ENCODE measurements at places on chromosomes 5 and 9.
A peak's percentile ranks its signal among the peaks of the same experiment; 100 is the strongest.

- no peak for DNase-seq
Measured at GRCh38 chr5:6488021-6488420, 39.4 kb downstream of the UBE2QL1 start.

DNA sequence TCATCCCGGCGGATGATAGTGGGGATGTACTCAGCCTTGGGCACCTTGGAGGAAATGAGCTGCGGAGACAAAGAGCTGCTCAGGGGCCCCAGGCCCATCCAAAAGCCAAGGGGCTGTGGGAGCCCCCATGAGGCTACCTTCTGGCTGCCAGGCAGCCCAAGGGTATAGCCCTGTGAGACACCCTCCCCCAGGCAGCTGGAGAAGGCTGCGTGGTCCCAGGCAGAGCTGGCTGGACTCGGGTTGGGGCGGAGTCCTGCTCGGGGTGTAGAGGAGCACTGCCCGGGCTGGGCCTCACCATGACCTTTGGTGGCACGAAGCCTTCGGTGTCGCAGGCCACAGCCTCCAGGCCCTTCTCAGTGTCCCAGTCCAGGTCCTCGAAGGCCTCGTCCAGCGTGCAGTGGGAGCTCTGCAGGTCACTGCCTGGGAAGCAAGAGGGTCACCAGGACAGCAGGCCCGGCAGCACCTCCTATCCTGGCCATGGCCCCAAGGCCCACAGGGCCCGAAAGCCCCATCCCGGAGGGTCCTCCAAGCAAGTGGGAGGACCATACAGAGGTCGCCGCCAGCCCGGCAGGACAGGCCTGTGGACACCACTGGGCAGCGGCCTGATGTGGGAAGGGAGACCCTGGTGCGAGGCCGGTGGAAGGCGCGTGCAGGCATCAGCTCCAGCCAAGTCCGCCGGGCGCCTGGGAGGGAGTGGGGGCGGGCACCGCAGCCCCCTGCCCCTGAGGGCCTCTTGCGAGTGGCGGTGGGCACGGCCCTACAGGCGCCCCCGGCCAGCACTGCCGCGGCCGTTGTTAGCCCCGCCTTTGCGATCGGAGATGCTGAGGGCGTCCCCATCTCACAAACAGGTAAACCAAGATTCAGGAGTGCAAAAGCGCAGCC is 6.1 kb downstream of the NSMF start:
- peak; percentile 27 for DNase-seq

- no peak for DNase-seq
Measured at GRCh38 chr9:74672237-74672636, 175.1 kb downstream of the RORB start.

GRCh38 chr5:310941-311434 is 10.5 kb upstream of the AHRR start:
- no peak for DNase-seq

- DNase-seq, result no peak
Measured at GRCh38 chr9:124813041-124813440, 36.1 kb downstream of the OLFML2A start.

- no peak for DNase-seq
Measured at GRCh38 chr9:8725635-8726034, 926.1 kb upstream of the DMAC1 start.

GRCh38 chr9:76883341-76883855 is 22.5 kb downstream of the PRUNE2 start:
- DNase-seq, result no peak

GRCh38 chr9:98809311-98810101 is 2.0 kb downstream of the GALNT12 start:
- DNase-seq, result no peak

DNA sequence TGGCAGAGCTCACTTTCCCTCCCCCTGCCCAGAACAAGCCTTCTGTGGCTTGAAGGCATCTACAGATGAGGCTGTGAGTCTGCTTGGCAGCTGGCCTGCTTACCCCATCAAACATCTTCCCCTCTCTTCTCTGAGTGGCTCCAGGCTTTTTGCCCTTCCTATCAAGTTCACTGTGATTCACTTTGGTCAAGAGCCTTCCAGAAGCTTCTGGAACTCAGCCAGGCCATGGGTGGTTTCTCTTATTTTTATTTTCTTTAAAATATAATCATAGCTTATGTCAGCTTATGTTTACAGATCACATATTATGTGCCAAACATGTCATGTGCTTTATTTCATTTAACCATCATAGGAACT is 267.0 kb downstream of the SEC61B start:
- no peak for DNase-seq

GRCh38 chr5:17203329-17204132 is 13.9 kb upstream of the BASP1 start:
- peak; percentile 53 for DNase-seq

- no peak for DNase-seq
Measured at GRCh38 chr9:95015569-95015968, 289.1 kb downstream of the AOPEP start.

DNA sequence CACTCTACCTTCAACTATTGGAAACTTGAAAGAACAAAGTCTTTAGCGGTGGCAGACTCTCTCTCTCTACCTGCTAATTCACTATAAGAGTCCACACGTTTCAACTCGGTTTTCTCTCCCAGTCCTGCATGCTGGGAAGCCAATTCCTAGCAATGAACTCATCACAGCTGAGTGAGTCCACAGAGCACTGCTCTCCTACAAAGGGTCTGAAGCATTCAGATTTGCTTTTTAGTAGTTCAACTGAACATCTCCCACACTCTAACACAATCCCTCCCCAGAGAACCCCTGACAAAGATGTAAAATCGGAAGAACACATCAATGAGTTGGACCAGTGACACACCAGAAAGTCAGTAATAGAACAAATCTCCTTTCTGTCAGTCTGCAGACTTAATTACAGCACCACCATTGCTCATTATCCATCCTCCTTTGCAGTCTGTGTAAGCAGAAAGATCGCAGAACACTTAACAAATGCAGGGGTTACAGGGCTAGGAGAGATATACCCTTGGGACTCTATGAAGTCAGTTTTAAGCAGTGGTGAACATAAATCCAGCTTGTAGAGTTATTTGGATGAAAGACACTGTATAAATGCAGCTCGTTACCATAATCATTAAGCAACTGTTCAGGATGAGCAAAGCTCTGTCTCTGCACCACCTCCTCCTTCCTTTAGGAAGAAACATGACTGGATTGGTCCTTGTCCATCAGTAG is 353.4 kb upstream of the GRIA1 start:
- DNase-seq, result no peak

DNA sequence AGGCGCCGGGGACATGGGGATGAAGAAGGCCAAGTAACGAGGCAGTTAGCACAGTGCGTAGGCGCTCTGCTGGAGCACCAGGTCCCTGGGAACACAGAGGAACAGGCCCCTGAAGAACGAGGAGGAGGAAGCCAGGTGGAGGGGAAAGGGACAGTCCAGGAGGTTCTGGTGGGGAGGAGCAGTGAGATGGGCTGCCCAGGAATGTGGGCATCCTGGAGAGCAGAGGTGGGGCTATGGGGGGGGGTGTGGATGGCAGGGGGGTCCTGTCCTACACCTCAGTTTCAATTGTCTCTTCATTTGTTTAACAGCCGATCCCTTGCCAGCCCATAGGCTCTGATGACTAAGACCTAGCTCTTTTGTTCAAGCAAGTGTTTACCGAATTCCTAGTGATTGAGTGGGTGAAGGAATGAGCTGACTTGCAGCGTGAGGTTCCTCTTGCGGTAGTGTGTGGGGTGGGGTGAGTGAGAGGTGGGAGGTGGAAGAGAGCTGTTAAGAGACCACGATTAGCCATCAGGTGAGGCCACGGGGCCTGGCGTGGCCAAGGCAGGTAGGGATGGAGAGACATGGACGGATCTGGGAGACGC is 8.4 kb upstream of the PHYHD1 start:
- no peak for DNase-seq

- DNase-seq, result no peak
Measured at GRCh38 chr5:106019261-106019660, 1651.5 kb downstream of the EFNA5 start.

DNA sequence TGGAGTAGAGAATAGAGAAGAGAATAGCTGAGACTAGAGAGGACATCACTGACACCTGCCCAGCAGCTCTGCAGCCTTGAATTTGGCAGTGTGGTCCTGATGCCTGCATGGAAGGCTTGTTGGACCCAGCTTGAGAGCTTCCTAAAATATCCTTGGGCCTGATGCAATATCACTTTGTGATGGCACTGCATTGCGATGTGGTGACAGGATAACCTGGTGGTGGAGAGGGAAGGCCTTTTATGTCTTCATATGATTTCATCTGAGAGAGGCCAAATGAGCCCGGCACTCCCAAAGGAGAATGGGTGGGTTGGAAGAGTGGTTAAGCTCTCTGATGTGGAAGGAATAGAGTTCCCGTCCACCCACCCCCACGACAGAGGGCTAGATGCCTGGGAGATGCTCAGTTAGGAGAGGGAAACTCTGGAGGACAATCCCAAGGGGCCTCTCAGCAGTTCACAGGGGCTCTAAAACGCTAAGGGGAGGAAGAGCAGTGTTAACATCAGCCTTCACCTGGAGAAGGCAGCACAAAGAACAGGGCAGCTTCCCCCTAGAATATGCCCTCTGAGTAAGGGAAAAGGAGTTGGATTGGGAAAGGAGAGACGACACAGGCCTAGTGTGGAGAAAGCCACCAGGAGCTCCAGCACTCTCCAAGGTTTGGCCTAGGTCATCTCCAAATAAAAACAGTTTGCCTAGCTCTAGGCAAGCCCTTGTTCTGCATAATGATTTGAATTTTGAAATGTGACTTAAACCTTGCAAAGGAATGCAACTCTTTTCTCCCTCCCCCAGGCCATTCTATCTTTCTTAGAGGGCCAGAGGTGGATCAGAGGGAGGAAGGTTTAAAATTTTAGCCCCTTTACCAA is 99.8 kb upstream of the SSBP2 start:
- no peak for DNase-seq

GRCh38 chr5:127176769-127177168 is 103.5 kb upstream of the C5orf63 start:
- no peak for DNase-seq

GRCh38 chr5:36720688-36721087 is 114.3 kb downstream of the SLC1A3 start:
- no peak for DNase-seq

DNA sequence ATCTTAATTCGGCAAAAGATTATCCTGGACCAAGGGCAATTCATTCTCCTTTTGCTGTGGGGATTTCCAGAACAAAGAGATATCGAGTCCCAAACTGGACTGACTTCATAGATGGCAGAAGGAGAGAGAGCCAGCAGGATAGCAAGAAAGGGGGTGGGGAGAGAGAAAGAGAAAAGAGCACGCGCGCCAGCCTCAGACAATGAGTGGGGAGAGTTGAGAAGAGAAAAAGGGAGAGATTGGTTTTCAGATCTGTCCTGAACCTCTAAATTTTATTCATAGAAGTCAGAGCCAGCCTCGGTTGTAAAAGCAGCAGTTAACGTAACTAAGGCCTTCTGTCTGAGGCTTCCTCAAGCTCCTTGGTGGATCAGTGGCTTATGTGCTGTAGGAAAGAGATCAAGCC is 55.3 kb upstream of the ALDH1B1 start:
- DNase-seq, result no peak

GRCh38 chr5:66144834-66145390 is 812 bp downstream of the SREK1 start:
- no peak for DNase-seq

DNA sequence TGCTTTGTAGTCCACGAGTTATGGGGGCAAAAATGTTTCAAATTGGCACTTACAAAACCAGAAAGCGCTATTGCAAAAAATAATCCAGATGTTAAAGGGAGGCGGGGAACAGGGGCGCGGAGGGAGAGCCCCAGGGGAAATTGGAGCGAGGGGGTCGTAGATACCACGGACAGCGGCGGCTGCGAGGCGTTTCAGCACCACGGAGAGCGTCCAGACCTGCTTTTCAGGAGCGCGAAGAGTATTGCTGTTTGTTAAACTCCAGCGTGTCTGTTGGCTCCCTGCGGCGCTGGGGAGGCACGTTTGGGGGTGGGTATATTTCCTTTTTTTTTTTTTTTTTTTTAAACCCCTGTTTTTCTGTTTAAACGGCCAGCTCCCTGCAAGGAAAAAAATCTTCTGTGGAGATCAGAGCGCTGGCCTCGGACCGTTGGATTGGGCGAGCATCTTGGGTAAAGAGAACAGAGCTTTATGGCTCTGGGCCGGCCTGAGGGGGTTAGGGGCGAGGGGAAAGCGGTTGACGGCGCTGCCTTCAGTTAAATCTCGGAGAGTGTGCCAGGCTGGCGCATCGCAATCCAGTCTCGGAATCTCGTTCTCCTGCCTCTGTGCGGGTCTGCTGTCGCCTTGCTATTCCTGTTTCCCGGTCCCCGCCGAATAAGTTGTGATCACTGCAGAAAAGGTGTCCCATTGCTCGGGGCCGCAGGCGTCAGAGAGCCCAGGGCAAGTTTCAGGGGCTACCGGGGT is at the start of gene GLRA1:
TSS of gene GLRA1 (minus strand) at position 288 of the 738 bp plus-strand sequence. CDS start 302 bp downstream, outside the sequence.
- DNase-seq, result peak; percentile 69

DNA sequence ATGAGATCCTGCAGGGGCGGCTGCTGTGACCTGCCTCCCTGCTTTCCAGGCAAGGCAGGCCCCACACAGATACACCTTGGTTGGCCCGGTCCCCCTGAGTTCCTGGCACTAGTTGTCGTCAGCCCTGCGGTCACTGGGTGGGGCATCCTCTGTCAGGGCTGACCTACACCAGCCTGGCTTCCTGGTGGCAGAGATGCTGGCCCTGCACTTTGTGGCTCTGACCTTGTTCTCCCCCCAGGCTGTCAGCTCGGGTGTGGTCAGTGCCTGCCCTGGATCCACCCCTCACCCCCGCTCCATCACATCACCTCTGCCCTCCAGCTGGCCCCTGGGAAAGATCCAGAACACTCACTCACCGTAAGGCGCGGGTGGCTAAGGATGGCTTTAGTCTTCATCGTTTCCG is 74.1 kb downstream of the PHF2 start:
- DNase-seq, result peak; percentile 6

DNA sequence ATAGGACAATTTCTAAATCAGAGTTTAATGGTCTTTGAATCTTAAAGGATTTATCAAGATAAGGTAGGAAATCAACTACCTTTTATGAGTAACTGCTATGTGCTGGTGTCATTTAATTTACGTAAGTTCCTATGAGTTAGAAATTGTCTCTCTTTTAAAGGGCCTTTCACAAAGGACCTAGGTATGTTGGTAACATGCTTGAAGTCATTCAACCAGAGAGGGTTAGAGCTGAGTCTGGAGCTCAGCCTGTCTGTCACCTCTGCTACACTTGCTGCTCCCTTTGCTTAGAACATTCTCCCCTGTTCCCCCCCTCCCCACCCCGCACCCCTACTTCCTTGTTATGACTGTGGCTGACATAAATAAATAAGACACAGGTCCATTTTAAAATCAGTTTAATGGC is 190.3 kb upstream of the SEMA6A start:
- DNase-seq, result no peak

- no peak for DNase-seq
Measured at GRCh38 chr5:90878549-90879196, 320.1 kb downstream of the ADGRV1 start.
